ENCODE measurements at places on chromosomes 2 and 18.

- DNase-seq = no peak
Observed at GRCh38 chr2:233061591-233062450, 1.7 kb downstream of the INPP5D start.

DNA sequence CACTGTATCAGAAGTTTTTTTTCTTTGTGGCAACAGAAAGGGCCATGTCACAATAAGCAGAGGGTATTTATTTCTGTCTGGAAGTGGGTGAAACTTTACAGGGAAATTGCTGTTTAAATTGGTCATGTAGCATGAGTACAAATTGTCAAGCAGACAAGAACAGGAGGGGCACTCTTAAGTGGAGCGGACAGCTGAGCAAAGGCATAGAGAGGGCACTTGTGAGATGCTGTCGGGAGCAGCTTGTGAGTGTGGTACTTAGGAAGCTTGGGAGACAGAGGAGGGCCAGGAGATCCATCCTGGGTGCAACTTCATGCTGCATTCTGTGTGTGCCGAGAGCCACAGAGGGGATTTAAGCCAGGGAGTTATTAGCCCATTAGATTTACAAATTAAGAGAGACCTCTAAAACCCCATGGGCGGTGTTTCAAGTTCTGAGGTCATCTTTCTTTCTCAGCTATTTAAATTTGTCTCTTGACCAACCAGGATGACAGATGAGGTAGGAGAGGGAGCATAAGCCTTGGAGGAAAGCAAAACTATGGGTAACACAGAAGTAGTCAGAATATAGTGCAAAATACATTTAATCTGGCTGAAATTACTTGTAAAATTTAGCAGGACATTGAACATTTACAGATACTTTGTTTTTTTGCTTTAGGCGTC, 30.4 kb downstream of the INPP4A start:
- DNase-seq = peak; percentile 21

DNA sequence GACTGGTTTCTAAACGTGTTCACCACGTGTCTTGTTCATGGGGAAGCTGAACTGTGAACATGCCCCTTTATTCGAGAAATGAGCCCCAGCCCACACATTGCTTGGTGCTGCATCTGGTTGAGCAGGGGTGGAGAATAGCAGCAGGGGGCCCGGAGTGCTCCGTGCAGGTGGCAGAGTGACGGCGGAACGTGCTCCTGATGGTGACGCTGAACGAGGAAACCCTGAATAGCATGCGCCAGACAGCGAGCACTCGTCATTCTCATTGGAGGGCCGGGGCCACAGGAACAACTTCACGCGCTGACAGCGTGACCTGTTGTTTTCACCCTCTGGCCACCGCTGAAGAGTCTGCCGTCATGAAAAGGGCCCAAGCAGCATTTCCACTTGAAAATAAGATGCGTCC, 125.8 kb upstream of the TPO start:
- DNase-seq = no peak

DNA sequence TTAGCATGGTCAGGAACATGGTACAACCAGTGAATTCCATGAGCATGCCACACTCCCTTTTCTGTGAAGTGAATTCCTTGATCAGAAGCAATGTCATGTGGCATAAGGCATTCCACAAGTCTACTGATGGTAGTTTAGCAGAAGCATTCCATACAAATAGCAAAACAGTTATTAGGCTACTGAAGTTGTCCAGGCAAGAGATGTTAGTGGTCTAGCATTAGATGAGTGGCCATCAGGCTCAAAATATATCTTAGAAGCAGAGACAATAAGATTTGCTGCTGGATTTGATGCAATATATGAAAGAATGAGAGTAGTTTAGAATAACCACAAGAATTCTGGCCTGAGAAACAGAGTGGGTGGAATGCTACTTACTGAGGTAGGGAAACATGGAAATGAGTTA, 355.3 kb upstream of the NRXN1 start:
- DNase-seq = no peak

DNA sequence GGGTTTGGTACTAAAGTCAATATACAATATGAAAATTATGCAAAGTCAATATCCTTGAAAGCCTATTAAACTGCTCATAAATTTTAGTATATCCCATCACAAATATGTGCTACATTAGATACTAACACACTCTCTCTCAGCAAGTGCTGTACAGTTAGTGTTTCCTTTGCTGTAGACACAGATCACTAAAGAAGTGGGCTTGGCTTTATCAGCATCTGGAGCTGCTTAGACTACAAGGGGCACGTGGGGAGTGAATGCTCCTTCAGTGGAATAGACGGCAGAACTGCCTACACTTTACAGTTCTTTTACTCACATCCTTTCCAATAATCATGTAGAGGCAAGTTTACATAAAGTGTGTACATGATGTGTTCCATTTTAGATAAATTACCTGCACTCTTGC, 26.0 kb upstream of the EFEMP1 start:
- no peak for DNase-seq

- DNase-seq = no peak
Observed at GRCh38 chr2:132564065-132564464, 105.9 kb downstream of the LYPD1 start.

DNA sequence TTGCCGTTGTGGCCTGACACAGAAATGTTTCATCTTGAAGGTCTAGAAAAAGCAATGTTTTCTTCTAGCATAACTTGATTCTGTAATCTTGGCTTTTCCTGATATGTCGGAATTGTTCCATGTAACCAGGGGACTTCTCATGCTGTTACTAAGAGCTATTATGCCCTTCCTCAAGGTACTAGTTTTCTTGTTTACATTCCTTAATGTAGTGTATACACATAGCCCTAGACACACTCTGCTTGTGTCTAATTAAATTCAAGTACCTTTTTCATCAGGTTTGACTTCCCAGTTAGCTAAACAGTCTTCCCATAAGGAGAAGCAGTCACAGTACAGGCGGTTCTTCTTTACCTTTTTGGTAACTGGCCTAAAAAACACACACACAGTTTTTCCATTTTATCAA, 122.8 kb upstream of the MSH6 start:
- DNase-seq = no peak

DNA sequence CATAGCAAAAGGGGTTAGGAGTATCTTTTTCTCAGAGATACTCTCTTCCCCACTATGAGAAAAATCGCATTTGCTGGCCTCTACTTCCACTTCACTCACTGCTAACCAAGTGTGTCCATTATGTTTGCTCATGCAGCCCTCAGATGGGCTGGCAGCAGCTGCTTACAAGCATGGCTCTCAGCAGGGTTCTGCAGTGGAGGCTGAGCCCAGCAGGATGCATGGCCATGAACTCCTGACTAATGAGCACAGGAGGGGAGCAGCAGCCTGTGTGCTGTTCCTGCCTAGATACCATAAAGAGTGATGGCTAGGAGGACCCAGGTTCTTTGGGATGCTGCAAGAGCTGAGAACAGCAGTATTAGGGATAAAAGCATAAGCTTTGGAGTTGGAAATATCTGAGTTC, 316.9 kb upstream of the THSD7B start:
- peak; percentile 74 for DNase-seq

DNA sequence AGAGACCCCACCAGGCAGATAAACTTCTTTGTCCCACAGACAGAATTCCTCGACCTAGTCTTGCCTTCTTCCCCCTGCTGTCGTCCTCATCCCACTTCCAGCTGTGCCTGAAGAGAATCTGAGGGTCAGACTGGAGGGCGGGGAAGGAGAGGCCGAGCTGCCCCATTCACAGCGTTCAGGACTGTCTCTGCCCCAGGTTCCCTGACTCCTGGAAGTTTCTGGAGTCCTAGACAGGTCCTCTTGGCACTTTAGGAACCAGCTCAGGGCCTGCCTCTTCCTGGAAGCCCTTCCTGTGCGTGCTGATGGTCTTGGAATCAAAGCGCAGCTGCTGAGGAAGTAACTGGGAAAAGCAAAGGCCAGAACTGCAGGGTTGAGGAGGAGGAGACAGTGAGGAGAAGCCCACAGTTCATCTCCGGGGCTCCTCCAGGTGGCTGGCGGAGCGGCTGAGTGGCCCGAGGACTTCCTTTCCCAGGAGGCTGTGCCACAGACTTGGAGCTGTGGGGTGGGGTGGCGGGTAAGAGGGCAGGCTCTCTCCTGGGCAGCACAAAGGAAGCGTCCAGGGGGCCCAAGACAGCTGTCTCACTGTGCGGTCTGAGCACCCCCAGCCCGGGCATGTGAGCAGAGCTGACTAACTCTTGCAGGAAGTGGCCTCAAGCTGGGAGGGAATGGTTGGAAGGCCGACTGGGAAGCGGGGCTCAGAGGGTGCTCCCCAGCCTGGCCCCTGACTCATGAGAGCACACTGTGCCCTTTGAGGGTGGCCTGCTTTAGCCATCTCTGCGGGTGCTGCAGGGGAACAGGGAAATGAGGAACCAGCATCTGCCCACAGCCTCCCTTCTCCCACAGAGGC, 39.5 kb downstream of the SDC1 start:
- no peak for DNase-seq

DNA sequence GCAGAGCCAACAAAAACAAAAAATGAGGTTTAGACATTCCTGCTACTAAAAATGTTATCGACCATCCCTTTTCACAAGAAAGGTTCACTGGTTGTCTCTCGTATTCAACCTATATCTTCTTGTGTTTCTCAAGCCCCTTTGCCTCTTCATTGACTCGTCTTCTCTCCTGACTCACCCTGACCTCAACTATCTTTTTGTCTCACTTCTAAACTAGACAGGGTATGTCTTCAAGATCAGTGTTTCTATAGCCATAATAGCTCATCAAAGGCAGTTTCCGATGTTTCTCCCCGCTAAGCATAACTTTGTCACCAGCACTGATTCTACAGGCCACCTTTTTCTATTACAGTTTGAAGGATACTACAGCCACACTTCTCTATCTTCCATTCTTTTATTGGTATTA, 178.4 kb downstream of the MEMO1 start:
- DNase-seq = no peak

- no peak for DNase-seq
Observed at GRCh38 chr2:238016526-238016925, 44.3 kb upstream of the SCLY start.

GRCh38 chr2:73085691-73086090, 14.2 kb upstream of the SFXN5 start:
- DNase-seq = peak; percentile 2

DNA sequence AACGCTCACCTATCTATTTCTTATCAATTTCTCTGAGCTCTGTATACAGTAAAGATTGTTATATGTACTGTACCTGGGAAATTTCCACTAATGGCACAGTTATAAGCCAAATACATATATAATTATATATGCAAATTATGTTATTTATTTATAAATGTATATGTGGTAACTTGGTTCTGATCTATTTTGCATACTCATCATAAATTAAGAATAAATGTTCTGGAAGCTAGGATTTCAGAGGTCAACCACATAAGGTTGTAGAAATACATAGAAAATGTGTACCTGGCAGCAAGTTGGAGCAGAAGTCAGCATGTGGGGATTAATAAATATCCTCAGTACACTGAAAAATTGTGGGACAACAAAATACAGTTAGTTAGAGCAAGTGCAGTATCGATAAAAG, 353.7 kb upstream of the ZNF521 start:
- no peak for DNase-seq

DNA sequence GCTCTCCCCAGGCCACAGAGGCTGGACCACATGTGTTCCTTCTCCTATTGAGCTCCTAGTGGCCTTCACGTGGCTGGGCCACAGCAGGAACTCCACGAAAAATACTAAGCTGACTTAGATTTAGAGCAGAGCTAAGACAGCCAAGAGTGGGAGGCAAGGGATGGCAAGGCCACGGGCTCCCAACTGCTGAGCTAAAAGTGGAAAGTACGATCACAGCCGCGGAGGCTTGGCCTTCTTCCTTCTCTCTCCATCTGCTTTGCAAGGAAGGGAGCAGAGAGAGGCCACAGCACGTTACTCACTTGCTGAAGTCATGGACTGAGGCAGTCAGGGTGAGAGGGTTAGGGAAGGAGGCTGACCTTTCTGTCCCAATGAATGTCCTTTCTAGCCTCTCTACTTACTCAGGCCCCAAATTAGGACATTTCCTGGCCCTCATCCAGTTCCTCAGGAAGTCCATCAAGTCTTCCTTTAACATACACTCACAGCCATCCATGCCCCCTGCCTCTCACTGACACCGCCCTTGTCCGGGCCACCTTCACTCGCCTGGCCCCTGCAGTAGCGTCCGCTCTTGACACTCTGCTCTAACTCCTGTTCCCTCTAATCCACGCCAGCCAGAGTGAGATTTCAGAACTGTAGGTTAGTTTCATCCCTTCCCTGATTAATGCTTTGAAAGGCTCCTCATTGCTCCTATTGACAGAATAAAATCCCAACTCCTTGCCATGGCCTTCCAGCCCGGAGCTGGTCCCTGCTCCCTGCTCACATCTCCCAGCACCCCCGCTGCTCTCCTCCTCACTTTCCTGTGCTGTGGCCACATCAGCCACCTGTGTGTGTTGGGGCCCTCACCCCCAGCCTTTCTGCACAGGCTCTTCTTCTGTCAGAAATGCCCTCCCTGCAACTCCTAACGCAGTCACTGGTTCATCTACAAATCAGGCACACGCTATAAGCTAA, 204.2 kb downstream of the CYP26B1 start:
- no peak for DNase-seq

DNA sequence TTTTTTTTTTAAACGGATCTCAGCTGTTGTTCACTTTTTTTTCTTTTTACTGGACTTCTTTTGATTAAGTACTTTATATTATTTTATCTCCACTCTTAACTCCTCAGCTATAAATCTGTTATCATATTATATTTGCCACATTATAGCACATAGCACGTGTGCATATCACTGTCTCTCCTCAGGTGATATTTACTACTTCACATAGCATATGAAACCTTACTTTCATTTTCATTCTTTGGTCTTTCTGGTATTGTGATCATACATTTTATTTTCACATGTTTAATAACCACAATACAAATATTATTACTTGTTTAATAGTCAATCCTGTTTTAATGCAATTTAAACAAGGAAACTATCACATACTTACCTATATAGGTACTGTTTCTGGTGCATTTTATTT, 993.1 kb upstream of the TMEFF2 start:
- DNase-seq = no peak

GRCh38 chr18:6592522-6592921, 137.0 kb upstream of the ARHGAP28 start:
- no peak for DNase-seq

DNA sequence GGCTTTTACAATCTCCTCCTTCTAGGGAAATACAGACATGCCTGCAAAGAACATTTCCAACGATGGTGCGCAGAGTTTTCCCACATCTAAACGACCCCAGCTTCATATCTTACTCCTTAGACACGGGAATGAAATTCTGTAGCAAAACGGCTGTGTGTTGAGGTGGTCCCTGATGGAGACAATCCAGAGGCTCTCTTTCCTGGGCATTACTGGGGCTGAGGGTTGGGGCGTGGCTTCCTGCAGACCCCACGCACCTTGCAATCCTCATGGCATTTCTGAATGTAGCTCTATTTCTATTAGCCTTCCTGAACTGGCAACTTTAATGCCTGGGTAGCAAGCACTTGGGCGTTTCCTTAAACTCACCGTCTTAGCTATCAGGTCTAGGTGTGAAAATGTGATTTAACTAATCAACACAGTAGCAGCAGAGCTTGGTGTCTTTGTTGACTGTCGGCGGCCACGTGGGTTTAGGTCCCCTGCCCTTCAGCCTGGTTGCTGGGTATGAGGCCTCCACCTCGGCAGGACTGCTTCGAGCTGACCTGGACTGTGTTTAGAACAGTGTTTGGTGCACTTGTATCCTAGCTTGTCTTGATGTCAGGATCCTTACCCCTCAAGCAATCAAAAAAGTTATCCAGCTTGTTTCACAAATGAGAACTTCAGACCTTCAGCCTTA, 242.8 kb downstream of the GBX2 start:
- DNase-seq = no peak

- no peak for DNase-seq
Observed at GRCh38 chr18:79000997-79001396, 21.4 kb downstream of the SALL3 start.

GRCh38 chr2:240295256-240296103, 140.0 kb upstream of the GPC1 start:
- DNase-seq = no peak
